A549 treated with RU486 at 1 μM for 4 hours (cell line): ENCODE measurements at places on chromosomes 11 and 22. TPM values are rescaled to one million over a fixed set of nuclear protein-coding genes. Genes with fewer than 3 reads are reported as not detected.

Gene MYO18B
- total RNA-seq, result 0.02 to 0.10 TPM (median 0.05 TPM) in 3 of 5 replicates, not detected in the others

Gene KRTAP5-11
- total RNA-seq, result not detected in 5 replicates

Gene SYT13
- 5.0 to 7.7 TPM (median 7.1 TPM) in 5 replicates for total RNA-seq

Gene AMBRA1
- total RNA-seq, result 14.1 to 18.5 TPM (median 14.5 TPM) in 5 replicates

Gene TRMT112
- total RNA-seq, result 402 to 483 TPM (median 442 TPM) in 5 replicates

Gene MAPK8IP2
- 2.2 to 4.2 TPM (median 3.8 TPM) in 5 replicates for total RNA-seq

Gene CCDC73
- total RNA-seq, result not detected in 5 replicates

Gene MPEG1
- total RNA-seq, result not detected in 5 replicates
